ENCODE measurements at places on chromosomes 13 and 19.

DNA sequence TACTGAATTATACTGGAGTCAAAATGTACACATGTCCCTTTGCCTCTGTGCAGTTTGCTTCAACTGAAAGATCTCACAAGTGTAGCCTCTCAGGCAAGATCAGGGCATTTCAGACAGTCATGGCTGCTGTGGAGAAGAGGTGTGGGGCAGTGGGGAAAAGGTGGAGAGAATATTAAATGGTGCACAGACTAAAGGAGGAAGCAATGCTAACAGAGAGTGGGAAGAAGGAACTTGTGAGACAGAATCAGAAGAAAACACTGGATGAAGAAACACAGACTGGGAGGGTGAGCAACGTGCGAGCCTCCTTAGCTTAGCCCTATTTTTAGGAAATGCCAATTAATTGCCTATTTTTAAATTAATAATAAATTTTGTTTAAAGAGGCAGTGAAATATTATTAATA, 49.6 kb upstream of the RAP2A start:
- no peak for DNase-seq

- peak; percentile 76 for DNase-seq
Measured at GRCh38 chr19:45075301-45076028, 813 bp downstream of the ZNF296 start.

- DNase-seq: no peak
Measured at GRCh38 chr13:113964251-113964995, 9.5 kb downstream of the C13orf46 start.

DNA sequence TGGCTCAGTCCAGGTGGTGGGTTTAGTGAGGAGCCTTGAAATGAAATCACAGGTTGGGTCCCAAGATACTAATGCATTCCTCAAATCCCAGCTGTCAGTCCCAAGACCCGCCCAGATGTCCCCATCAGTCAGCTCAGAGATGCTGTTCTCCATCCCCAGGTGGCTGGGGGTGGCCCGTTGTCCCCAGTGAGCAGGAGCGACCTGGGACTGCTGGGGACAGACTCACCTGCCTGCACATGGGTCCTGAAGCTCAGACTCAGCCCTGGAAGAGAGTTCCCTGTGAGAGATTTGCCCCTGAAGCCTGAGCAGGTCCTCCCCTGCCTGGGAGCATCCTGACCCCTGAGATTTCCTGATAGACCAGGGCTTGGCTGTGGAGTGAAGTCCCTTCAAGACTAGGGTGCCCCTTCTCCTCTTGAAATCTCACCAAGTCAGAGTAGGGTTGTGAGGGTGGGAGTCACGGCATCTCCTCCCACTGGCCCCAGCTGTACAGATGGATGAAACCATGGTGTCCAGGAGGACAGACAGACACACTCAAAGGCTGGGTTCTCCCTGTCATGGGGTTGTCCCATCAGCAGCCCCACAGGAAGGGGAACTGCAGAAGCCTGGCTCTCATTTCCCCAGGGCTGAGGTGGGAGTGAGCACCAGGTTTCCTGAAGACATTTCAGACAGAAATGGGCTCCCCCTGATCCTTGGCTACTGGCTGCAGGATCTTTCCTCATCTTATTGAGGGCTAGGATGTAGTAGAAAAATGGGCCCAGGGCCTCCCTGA, 14.4 kb downstream of the LILRA5 start:
- no peak for DNase-seq
